ENCODE measurements at places on chromosomes 11 and 22. TPM values are rescaled to one million over a fixed set of nuclear protein-coding genes. Genes with fewer than 3 reads are reported as not detected.

DNA sequence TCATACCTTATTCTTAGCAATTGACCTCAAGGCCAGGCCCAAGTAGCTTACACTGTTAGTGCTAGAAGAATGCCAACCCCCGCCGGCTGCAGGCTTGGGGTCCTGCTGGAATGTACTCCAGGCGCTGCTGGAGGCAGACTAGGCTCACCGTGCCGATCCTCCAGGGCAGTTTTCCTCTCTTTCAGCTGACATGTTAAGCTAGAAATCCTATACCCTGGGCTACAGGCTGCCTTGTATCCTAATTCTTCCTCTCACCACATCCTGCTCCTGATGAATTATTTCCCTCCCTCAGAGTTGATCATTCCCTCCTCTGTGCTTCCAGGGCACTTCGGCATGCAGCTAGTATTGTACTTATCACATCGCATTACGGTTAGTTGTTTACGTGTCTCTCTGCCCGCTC lies 3.4 kb downstream of the SPTBN2 start:
- no peak for DNase-seq

GRCh38 chr11:109939166-109939810 lies 153.9 kb upstream of the ZC3H12C start:
- DNase-seq = peak; percentile 79

DNA sequence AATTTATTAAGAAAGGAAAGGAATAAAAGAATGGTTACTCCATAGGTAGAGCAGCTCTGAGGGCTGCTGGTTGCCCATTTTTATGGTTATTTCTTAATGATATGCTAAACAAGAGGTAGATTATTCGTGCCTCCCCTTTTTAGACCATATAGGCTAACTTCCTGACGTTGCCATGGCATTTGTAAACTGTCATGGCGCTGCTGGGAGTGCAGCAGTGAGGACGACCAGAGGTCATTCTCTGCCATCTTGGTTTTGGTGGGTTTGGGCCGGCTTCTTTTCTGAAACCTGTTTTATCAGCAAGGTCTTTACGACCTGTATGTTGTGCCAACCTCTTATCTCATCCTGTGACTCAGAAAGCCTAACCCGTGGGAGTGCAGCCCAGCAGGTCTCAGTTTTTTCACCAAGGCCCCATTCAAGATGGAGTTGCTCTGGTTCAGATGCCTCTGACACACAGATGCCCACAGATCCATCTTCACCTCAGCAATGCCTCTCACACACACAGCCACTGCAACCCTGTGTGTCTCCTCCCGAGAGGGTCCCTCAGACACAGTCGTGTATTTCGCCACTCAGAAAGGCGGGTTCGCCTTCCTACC lies 16.4 kb upstream of the JAM3 start:
- DNase-seq = no peak

Gene OR5P2
- not detected for total RNA-seq

- no peak for DNase-seq
Observed at GRCh38 chr22:26330971-26331625, 98.0 kb upstream of the ASPHD2 start.

DNA sequence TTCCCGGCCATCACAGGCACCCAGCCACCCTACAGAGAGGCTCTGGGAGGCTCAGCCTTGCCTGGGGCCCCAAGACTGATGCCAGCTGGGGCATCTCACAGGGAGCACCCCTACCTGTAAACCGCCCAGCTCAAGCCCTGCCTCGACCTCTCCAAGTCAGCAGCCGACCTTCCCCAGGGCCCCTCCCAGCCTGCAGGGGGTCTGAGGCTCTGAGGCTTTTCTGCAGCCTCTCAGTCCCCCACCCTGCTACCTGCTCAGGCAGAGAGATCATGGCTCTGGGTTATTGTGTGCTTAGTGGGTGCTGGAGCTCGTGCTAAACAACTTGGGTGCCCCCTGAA lies 23.1 kb upstream of the RTN4R start:
- no peak for DNase-seq

DNA sequence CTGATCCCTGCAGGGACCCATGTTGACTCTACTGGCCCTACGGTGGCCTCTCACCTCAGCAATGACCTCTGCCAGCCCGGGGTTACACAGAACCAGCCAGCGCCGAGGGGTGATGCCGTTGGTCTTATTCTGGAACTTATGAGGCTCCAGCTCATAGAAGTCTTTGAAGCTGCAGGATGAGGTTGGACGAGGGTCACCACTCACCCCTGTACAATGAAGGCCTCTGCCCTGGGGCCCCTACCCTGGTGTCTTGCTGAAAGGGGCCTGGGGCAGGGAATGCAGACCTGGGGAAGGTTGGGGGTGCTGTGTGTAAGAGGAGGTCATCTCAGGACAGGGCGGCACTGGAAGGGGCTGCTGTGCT lies 6.8 kb downstream of the PYGM start:
- DNase-seq = no peak

DNA sequence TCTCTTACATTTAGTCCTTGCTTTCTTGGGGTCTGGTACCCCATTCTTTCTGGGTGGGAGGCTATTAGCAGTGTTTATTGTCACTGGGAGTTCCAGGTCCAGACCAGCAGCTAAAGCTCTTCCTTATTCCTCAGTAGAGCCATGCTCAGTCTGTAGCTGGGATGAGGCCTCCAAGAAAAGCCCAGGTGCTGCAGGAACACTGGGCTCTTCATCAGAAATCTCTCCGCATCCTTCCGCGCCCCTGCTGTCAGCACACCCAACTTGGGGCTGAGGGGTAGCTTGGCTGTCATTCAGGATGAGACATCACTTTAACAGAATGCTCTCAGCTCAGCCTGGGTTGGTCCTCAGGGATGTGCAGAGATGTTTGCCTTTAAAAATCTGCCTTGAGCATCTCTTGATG lies 97.5 kb downstream of the GRAMD1B start:
- no peak for DNase-seq

Gene TRIM51
- total RNA-seq = not detected

DNA sequence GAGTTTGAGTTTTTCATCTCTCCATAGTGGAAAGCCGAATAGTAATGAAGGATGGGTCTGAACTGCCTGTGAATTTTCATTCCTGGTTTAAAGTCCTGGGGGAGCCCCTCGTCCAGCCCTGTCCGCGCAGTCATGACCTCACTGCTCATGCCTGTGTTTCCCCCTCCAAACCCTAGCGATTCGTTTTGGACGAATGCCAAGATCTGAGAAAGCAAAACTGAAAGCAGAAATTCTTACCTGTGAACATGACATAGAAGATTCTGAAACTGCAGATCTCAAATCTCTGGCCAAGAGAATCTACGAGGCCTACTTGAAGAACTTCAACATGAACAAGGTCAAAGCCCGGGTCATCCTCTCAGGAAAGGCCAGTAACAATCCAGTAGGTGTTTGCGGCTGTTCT lies 30.5 kb downstream of the CDPF1 start:
- no peak for DNase-seq
